H9 (cell line): ENCODE measurements at places on chromosomes 2 and 18.

GRCh38 chr18:70355620-70356385 lies 67.0 kb downstream of the SOCS6 start:
- no peak for DNase-seq

GRCh38 chr2:237716011-237716410 lies 82.6 kb upstream of the RBM44 start:
- DNase-seq = no peak

DNA sequence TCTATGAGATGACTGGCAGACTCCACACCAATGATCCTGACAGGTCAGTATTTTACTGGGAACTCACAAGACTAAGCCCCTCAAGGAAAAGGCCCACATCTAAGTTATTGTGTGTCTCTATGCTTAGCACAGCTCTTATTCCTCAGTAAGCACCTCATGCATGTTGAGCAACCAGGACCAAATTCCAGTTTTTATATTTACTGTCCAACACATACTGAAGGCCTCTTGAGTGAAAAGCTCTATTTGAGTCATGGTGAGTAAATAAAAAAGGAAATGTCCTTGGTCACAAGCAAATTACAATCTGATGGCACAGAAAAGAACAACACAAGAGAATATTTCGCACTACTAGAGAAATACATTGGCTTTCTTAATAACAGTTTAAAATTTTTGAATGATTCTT lies 87.9 kb upstream of the ETAA1 start:
- no peak for DNase-seq

GRCh38 chr2:31811482-31811881 lies 199.3 kb downstream of the MEMO1 start:
- DNase-seq = no peak

DNA sequence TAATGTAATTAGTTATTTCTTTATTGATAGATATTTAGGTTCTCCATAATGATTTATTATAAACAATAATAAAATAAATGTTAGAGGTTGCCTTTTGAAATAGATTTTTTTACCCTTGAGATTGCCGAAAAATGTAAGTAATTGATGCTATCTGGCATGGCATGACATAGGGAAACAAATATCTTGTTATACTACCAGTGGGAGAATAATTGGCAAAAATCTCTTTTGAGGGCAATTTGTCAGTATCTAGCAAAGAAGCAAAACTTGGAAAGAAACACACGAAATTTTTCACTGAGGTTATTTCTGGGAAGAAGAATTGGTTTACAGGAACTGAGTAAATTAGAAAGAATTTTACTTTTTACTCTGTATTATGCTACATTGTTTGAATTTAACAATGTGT lies 547.2 kb upstream of the SETBP1 start:
- no peak for DNase-seq

- no peak for DNase-seq
Observed at GRCh38 chr2:10007435-10007834, 35.9 kb upstream of the KLF11 start.

- DNase-seq = no peak
Observed at GRCh38 chr2:121895723-121896571, 140.5 kb downstream of the TSN start.

DNA sequence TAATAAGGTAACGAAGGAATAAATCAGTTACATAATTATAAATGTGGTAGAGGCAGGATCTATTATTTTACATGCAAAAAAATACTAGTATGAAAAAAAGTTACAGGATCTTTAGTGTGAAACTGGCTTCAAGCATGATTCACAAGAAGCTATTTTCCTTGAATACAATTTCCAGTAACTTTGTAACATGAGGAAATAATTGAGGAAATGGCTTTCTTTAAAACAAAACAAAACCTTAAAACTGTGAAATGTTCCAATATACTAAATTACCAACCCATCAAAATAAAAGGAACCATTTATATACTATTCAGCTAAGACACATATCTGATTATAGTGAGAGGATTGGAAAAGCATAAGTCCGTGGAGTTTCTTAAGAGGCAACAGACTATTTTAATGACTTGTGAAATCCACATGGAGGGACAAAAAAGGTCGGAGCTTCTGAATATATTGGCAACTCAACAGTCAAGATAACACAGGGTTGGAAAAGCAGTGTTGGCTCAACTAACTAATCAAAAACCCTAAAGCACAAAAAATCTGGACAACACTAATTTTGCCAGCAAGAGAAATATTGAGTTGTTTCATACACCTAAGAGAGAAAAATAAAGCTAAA lies 10.6 kb downstream of the IRS1 start:
- no peak for DNase-seq

DNA sequence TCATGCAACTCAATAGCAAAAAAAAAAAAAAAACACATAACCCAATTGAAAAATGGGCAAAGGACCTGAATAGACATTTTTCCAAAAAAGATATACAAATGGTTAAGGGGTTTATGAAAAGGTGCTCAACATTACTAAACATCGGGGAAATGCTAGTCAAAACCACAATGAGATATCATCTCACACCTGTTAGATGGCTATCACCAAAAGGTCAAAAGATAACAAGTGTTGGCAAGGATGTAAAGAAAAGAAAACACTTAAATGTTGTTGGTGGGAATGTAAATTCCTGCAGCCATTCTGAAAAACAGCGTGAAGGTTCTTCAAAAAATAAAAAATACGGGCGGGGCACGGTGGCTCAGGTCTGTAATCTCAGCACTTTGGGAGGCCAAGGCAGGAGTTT lies 112.4 kb upstream of the CAB39 start:
- no peak for DNase-seq

DNA sequence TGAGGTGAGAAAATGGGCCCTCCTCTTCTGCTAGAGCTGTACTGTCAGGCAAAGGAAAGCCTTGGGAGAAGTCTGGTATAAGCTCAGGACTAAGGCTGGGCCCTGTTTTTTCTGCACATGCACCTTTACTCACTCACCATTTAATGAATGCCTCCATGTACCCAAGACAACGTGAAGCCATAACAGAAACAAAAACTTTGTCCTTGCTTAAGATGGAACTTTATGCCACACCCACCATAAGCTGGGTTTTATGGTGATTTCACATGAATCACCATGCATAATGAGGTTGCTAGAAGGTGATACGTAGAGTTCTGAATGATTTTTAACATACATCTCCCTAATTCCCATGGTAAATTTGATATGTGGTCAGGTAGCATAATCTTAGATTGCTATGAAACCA lies 63.7 kb upstream of the CYP26B1 start:
- no peak for DNase-seq

- DNase-seq = no peak
Observed at GRCh38 chr2:237025090-237025865, 60.4 kb upstream of the COPS8 start.

- DNase-seq = peak; percentile 43
Observed at GRCh38 chr2:160270571-160271113, 70.6 kb upstream of the ITGB6 start.

DNA sequence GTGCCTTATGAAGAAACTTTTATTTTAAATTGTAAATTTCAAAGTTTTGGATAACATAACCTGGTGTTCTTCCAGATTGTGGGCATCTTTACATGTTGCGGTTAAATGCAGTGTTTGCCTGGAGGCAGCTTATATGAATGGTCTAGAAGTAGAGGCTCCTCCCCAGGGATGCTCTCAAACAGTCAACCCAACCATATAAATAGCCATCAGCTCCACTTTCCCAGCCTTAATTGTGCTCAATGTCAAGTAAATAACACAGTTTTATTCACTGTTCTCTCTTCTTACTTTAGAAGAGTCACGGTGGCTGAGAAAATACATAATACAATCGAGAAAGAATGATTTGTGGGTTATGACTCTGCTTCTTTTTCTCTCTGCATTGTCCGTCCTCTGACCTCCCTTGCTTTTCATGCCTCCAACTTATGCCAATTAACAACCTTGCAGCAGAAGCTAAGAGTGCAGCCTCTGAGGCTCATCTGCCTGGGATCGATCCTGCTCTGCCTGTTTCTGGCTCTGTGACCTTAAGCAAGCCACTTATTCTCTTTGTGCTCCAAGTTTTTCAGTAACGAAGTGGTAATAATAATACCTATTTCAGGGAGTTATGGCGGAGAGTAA lies 100.3 kb downstream of the DAW1 start:
- no peak for DNase-seq

DNA sequence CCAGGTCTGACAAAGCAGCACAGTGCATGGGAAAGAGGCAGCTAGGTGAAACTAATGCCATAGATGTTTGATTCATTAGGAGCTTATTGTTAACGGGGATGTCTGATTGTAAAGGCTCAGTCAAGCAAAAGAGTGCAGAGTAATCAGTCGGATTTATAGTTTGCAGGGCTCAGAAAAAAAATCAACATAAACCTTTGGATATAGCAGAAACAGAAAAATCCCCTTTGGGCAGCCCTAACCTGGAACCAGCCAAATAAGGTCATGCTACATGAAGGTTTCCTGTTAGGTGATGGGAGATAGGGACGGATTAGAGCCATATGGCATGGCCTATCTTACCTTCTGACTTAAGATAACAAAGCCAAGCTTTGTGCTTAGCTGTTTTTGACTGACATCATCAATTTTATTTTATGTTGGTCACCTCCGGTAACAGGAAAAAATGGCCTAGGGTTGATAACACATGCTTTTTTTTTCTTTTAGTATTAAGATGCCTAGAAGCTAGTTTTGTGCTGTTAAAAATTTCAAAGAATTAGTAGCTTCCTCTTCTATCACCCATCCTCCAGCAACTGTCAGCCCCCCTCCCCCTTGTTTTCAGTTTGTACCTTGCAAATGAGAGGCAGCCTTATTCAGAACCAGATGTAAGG lies 60.7 kb upstream of the ZEB2 start:
- DNase-seq = no peak

DNA sequence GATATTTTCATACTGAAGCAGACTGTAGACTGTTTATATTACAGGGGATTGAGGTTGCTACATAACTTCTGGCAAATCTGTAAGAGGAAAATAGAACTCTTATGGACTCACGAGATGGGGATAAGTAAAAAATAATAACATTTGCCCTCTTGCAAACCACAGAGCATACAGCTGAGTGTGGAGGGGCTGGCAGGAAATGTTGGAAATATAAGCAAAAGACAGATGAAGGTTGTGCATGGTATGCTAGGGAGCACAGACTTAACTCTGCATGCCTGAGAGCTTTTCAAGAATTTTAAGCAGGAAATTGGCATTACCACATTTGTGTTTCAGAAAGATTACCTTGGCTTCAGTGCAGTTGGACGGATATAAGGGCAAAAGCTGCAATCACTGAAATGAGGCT lies 411.1 kb downstream of the RAD51AP2 start:
- no peak for DNase-seq

GRCh38 chr2:212832211-212833195 lies 293.9 kb upstream of the ERBB4 start:
- DNase-seq = no peak

- no peak for DNase-seq
Observed at GRCh38 chr18:71075147-71075546, 786.3 kb downstream of the SOCS6 start.

- no peak for DNase-seq
Observed at GRCh38 chr2:80054346-80054675, 250.2 kb downstream of the LRRTM1 start.

GRCh38 chr2:140363131-140363530 lies 1582.9 kb upstream of the NXPH2 start:
- DNase-seq = no peak
